ENCODE measurements at places on chromosomes 11 and 22.

GRCh38 chr22:23804781-23805291 lies 18.1 kb downstream of the SMARCB1 start:
- DNase-seq: no peak

DNA sequence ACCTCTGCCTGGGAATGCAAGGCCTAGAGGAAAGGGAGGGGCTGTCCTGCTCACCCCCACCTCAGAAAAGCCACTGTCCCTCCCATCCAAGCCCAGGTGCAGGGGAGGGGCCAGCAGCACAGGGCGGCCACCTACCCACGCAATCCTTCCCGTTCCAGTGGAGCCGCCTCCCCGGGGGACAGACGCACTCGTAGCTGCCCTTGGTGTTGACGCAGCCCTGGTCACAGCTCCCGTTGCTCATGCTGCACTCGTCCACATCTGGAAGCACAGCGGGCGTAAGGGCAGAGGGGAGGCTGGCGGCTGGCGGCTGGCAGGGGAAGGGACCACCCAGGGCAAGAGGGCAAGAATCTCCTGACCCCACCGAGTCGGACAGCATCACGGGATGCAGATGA lies 40.3 kb upstream of the TTLL12 start:
- no peak for DNase-seq

DNA sequence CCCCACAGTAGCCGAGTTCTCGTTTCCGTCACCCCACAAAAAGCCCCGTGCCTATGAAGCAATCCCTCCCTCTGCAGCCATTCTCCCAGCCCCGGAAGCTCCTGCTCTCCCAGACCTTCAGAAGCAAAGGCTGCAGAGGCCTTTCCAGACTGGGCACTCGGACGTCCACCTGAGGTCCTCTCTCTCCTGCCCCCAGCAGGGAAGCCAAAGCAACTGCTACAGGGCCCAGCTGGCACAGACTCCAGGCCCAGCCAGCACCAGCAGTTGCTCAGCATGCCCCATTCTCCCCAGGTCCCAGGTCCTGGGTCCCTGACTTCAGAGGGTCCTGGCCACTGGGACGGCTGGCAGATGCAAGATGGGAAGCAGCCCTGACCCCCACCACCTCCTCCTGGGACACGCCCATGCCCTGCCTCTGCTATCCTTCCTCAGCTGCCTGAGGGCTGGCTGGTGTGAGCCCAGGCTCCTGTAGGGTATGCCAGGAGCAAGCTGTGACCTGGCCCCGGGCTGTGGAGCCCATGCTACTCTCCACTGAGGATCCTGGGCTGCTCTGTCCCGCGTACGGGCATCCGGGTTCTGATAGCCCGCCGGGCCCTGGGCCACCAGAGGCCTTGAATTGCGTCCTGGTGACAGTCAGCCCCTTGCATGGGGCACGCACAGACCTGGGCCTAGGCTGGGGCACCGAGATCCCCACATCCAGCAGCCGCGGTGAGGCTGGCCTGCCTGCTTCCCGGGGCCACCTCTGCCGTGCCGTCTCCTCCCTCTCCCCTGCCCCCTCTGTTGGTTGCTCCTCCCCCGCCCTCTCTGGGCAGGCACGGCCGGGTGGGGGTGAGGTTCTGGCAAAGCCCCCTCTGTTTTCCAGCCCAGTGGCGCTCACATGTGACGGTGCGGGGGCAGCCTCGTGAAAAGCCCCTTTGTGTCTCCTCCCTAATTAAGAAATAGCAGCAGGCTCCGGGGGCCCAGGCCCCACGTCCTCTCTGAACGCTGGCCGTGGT lies 1310.3 kb downstream of the BRD1 start:
- DNase-seq: no peak

DNA sequence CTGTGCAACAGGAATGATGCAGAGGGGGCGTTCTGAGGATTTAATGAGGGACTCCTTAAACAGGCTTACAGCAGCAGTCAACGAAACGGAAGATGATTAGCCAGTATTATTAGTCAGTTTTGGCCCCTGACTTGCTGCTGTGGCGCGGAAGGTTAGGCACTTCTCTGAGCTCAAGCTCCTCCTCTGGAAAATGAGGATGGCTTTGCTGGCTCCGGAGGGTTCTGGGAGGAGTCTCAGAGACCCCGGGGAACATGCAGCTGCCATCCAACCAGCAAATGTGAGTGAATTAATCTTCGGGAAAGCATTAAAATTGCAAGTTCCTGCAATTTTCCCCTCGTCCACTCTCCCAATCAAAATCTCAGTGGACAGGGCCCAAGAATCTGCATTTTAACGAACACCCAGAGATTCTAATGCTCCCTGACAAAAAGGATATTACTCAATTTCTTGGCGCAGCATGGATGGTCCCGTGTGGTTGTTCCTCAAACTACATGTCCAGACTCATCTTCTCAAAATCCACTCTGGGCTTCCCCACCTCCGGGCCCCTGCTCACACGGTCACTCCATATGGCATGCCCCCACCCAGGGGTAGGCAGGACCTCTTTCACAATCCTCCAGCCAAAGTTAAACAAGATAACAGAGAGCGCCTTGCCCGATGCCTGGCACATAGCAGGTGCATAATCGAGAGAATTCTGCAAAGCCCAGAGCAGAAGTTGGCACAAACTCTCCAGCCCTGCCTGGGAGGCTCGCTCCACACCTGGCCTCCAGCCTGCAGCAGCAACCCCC lies 6.4 kb downstream of the ELFN2 start:
- DNase-seq: no peak

DNA sequence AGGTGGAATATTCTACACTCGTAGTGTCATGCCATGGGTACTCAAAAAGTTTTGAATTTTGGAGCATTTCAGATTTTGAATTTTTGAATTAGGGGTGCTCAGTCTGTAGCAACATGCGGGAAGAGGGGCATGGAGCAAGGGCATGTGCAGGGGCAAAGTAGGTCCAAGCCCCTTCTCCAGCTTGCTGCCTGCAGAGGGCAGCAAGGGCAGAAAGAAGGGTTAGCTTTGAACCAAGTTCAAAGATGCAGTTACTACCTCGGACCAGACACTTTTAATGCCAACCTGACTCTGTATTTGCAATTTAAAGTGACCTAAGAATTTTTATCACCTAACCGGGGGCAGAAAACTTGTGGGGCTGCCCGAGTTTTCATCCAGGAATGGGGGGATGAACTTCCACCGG lies 68.2 kb downstream of the CD82 start:
- no peak for DNase-seq

- no peak for DNase-seq
Observed at GRCh38 chr11:124889191-124890091, 8.2 kb downstream of the ROBO4 start.

DNA sequence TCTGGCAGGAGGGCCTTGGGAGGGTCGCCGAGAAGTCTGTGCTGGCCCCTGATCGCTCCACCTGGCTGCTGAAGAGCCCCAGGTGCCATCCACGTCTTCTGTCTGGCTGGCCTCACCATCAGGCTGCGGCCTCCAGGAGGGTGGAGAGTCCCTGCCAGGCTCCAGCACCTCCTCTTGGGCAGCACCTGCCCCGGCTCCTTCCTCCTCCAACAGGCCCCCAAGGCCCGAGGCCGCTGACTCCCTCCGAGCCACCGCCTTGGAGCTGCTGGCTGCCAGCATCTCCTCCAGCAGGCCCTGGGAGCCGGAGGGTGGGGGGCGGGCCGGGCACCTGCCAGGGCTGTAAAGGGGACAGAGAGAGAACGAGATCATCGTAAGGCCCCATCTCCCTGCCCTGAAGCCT lies 22.3 kb downstream of the TNKS1BP1 start:
- DNase-seq: no peak

DNA sequence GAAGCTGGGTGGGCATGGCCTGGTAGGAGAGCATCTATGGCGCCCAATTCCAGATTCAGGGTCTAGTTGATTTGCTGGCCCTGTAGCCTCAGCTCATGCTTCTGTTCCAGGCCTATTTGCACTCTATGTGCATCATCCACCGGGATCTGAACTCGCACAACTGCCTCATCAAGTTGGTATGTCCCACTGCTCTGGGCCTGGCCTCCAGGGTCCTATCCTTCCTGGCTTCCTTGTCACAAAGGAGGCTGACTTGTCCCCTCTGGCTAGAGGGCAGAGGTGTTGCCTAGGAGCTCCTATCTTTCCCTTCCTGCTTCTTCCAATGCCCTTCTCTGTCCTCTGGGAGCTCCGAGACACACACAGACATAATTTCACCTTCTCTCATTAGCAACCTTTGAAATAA lies 21.3 kb downstream of the PIK3IP1 start:
- DNase-seq: no peak

GRCh38 chr11:123060277-123061000 lies 1.5 kb downstream of the HSPA8 start:
- DNase-seq: no peak

DNA sequence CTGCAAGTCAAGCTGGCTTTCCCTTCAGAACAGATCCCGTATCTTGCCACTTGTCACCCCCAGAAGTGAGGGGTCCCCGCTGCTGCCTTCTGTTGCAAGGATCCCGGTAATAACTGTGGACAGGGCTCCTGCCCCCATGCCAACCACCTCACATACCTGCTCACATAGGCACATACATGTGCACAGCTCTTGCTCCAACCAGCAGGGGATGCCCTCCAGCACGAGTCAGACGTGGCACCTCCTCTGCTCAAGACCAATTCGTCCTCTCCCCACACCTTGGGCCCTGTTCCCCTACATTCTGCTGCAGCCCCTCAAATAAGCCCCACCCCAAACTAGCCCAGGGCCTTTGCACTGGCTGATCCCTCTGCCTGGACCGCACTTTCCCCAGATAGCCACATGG lies 163.3 kb downstream of the CRYBB2 start:
- no peak for DNase-seq

GRCh38 chr11:102809971-102810370 lies 12.0 kb upstream of the MMP1 start:
- DNase-seq: no peak

- peak; percentile 95 for DNase-seq
Observed at GRCh38 chr22:20624161-20624616, 116.8 kb downstream of the MED15 start.

DNA sequence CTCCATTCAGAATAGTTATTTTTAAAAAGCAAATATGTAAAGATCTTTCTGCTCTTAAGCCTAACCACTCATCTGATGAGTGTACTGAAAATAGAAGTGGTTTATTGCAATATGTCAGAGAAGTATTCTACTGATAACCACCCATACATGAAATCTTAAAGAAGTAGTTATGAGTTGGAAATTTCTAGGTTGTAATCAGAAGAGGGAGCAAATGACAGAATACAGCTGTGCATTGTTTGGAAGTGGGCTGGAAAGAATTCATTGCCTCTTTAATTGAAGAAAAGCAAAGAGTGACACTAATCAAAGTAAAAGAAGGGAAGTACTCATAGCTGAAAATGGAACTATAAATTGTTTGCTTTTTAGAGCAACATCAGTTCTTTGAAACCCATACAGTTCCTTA lies 39.4 kb downstream of the FDX1 start:
- DNase-seq: no peak

DNA sequence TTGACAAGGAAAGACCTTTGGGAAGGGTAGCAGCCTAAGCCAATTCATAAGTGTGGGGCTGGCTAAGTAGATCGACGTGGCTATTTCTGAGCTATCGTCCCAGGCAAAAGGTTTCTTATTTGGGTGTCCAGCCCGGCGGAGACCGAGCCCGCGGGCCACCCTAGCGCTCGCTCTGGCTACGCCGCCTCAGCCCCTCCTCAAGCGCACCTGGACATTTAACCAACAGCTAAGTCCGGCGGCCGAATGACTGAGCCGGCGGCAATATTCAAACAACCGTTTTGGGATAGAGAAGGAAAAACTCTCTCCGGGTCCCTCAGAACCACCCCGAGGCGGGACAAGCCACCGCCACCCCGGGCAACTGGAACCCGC lies 457 bp downstream of the RNF141 start:
- no peak for DNase-seq

- no peak for DNase-seq
Observed at GRCh38 chr11:72218251-72218745, 1.7 kb downstream of the FOLR2 start.

- no peak for DNase-seq
Observed at GRCh38 chr22:23583836-23584235, 3.7 kb upstream of the IGLL1 start.

GRCh38 chr22:40385036-40385782 lies 14.8 kb downstream of the SGSM3 start:
- peak; percentile 74 for DNase-seq

DNA sequence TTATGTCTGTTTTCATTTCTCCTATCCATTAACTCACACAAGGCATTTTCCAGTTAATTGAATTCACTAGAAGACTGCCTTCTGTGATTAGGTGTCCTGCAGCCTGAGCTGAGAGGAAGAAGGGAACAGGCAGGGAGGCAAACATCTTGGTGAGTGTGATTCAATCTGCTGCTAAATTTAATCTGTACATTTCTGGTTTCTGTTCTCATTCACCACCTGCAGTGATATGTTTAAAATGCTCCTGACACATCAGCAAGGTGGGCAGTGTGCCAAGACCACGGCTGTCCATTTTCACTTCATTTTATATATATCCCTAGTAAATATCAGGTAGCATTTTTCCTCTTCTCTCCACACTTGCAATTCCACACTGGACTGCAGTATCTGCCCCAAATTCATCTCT lies 416.5 kb downstream of the TMEM135 start:
- DNase-seq: peak; percentile 65

DNA sequence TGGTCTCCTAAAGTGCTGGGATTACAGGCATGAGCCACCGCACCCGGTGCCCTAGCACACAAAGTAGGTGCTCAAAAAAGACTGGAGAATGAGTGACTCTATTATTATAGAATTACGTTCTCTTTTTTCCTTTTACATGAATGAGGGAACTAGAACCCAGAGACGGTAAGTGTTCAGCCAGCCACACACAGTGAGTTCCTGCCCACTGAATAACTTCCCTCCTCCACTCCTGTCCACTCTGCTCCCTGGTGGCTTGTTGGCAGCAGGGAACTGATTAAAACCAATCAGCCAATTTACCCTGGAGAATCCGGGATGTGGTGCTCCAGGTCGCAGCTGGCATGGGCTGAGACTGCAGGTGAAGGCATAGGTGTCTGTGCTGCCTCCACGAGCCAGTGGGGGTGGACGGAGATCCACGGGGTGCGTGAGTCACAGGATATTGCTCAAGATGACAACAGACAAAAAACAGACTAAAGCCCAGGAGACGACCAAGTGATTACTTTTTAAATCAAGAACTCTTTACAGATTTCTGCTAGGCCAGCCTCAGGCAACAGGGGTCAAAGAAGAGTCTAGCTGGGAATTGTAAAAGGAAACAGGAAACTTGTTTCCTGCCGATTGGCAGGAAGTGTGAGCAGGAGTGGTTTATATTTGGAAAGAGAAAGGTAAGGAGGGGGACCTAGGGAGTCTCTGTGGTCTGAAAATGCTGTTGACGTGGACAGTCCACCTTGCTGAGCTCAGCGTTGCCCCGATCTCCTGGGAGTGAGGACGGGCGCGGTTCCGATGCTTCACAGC lies 95.2 kb upstream of the TP53I11 start:
- no peak for DNase-seq

DNA sequence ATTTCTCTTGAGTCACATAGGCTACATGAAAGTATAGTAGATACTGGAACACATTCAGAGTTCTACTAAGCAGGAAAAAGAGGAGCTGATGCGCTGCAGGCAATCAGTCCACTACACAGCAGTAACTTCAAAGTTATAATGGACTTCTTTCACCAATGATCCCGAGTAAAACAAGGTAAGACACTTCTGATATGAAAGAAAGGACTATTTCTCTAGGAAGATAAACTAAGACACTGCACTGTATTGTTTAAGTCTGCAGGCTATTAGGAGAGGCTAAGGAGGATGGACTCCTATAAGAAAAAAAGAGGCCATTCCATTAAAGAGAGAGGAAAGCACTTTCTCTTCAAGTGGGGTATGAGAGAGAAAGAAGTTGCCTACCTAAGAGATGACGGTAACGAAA lies 31.6 kb upstream of the ARL14EP start:
- DNase-seq: no peak
